SK-N-SH (cell line): ENCODE measurements at places on chromosomes 1 and 21. TPM values are rescaled to one million over a fixed set of nuclear protein-coding genes. Genes with fewer than 3 reads are reported as not detected.

DNA sequence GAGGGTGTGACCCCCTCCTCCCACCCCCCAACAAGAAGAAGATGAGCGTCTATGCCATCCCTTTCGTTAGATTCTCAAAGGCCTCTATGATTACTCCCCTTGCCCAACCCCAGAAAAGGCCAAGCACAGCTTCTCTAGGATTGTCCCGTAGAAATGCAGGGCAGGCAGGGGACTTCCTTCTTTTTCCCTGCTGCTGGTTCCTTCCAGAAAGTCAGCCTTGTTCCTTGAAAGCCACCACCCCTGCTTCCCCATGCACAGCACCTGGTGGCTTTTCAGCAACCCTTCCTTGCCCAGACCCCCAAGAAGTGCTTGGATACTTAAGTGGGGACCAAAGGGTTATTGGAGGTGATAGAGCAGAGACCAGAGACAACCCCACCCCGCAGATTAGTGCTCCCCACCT, 75.1 kb downstream of the ARHGEF10L start:
- no peak overlapping the region for H3K4me3 ChIP-seq
- DNase-seq: no peak
- no peaks in the 10 kb centered on the region for H3K27me3 ChIP-seq
- H3K36me3 ChIP-seq: no peaks in the 10 kb centered on the region

DNA sequence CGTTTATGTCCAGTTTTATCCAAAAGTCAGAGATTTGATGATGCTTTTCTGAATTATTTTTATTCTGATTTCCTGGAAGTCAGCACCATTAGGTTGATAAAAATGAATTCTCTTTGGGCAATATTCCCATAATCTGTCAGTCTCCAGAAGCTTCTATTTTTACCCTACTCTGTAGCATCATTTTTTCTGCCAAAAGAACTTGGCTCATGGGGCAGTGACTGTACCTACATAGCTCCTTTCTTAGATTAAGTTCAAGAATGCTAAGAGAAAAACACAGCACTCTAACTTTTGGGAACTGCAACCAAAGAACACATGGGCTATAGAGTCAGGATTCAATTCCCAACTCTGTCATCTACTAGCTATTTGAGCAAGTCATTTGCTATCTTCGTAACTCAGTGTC, 152.9 kb downstream of the BARHL2 start:
- no peaks in the 10 kb centered on the region for H3K4me1 ChIP-seq
- no peak overlapping the region for H3K4me3 ChIP-seq
- no peak overlapping the region for H3K27ac ChIP-seq
- DNase-seq: no peak
- H3K27me3 ChIP-seq: peaks cover 12% of the 10 kb centered on the region; the same call in 1 of the 2 replicates
- no peaks in the 10 kb centered on the region for H3K36me3 ChIP-seq

LRRC71 gene
- polyA plus RNA-seq: 0.03 TPM in 1 of 2 replicates, not detected in the other

PROX1 gene
- 0.25 and 0.45 TPM in 2 replicates for polyA plus RNA-seq

- H3K27ac ChIP-seq: peak overlapping the region; percentile 99
- no peaks in the 10 kb centered on the region for H3K36me3 ChIP-seq
- no peaks in the 10 kb centered on the region for H3K4me1 ChIP-seq
- no peaks in the 10 kb centered on the region for H3K27me3 ChIP-seq
- no peak for DNase-seq
Measured at GRCh38 chr1:7589080-7589735, 181.9 kb upstream of the VAMP3 start.

COL8A2 gene
- polyA plus RNA-seq: 2.6 and 3.1 TPM in 2 replicates

BTBD8 gene
- polyA plus RNA-seq: 0.49 and 0.62 TPM in 2 replicates

GRCh38 chr1:211619033-211619996, 40.4 kb upstream of the SLC30A1 start:
- H3K27me3 ChIP-seq: no peaks in the 10 kb centered on the region
- H3K27ac ChIP-seq: no peak overlapping the region
- H3K4me1 ChIP-seq: no peaks in the 10 kb centered on the region
- no peak overlapping the region for H3K4me3 ChIP-seq
- H3K36me3 ChIP-seq: no peaks in the 10 kb centered on the region

NBPF19 gene
- 5.5 and 6.9 TPM in 2 replicates for polyA plus RNA-seq

GRCh38 chr1:75132242-75132811, 1.9 kb upstream of the LHX8 start:
- no peak for DNase-seq
- peaks cover 21% of the 10 kb centered on the region for H3K4me1 ChIP-seq
- peaks cover 97% of the 10 kb centered on the region for H3K27me3 ChIP-seq
- H3K36me3 ChIP-seq: no peaks in the 10 kb centered on the region

DNA sequence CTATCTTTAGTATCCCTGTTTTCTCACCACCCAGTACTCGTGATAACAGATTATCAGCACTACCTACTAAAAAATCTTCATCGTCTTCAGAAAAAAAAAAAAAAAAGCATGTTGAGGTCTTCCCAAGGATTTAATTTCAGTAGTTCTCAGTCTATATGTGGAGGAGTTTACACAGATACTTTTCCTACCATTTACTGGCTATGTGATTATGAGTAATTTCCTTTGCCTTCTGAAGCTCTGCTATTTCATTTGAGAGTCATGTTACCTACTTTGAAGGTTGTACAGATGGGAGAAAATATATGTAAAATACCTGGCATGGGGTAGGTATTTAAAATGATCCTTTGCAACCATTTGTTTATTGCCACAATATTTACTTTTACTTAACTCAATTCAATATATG, 399.7 kb downstream of the NEGR1 start:
- H3K27ac ChIP-seq: no peak overlapping the region
- no peak for DNase-seq
- H3K36me3 ChIP-seq: no peaks in the 10 kb centered on the region
- no peaks in the 10 kb centered on the region; the same call in 1 of the 2 replicates for H3K4me1 ChIP-seq
- H3K4me3 ChIP-seq: no peak overlapping the region

GRCh38 chr1:51488372-51489050, 30.6 kb downstream of the EPS15 start:
- peaks cover 6% of the 10 kb centered on the region; the same call in 1 of the 2 replicates for H3K4me1 ChIP-seq
- H3K36me3 ChIP-seq: no peaks in the 10 kb centered on the region
- peak overlapping the region; percentile 34 for H3K27ac ChIP-seq
- H3K27me3 ChIP-seq: no peaks in the 10 kb centered on the region
- H3K4me3 ChIP-seq: no peak overlapping the region

GRCh38 chr1:3172431-3173380, 103.7 kb downstream of the PRDM16 start:
- no peaks in the 10 kb centered on the region for H3K36me3 ChIP-seq
- DNase-seq: no peak
- H3K27me3 ChIP-seq: no peaks in the 10 kb centered on the region
- H3K4me3 ChIP-seq: no peak overlapping the region
- no peak overlapping the region for H3K27ac ChIP-seq
- H3K4me1 ChIP-seq: no peaks in the 10 kb centered on the region

- DNase-seq: no peak
- no peaks in the 10 kb centered on the region for H3K4me1 ChIP-seq
- H3K27ac ChIP-seq: no peak overlapping the region
- H3K27me3 ChIP-seq: no peaks in the 10 kb centered on the region
- no peaks in the 10 kb centered on the region for H3K36me3 ChIP-seq
- H3K4me3 ChIP-seq: no peak overlapping the region
Measured at GRCh38 chr1:112997781-112998180, 41.8 kb upstream of the SLC16A1 start.

DNA sequence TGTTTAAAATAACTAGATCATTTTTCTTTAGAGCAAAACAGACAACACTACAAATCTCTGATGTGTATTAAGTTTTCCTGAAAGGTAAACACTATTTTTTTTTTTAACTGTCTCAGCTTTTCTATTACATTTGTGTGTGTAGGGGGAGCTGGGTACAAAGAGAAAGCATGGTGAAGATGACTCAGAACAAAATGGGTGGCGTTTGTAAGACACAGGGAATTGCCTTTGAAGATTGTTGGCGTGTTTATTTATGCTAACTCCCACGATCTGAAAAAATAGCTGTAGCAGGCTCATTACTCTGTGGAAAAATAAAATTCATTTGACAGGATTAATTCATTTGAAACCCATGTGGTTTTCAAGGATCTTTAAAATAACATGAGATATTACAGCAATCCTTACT, 285.1 kb downstream of the RYR2 start:
- H3K36me3 ChIP-seq: no peaks in the 10 kb centered on the region
- no peaks in the 10 kb centered on the region for H3K4me1 ChIP-seq
- DNase-seq: no peak

DNA sequence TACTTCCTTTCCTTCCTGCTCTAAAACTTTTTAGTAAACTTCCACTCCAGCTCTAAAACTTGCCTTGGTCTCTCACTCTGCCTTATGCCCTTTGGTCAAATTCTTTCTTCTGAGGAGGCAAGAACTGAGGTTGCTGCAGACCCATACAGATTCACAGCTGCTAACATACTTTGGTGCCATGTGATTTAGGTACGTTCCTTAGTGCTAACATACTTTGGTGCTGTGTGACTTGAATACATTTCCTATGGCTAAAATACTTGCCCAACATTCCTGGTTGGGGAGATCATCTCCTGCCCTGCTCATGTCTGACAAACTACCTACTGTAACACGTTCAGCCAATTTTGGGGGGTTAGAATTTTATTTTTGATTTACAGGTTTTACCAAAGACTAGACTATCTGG, 6.8 kb upstream of the ZBTB40 start:
- no peak overlapping the region for H3K4me3 ChIP-seq
- no peak for DNase-seq
- no peak overlapping the region for H3K27ac ChIP-seq
- H3K27me3 ChIP-seq: no peaks in the 10 kb centered on the region

DNASE2B gene
- 0.03 TPM in 1 of 2 replicates, not detected in the other for polyA plus RNA-seq

DNA sequence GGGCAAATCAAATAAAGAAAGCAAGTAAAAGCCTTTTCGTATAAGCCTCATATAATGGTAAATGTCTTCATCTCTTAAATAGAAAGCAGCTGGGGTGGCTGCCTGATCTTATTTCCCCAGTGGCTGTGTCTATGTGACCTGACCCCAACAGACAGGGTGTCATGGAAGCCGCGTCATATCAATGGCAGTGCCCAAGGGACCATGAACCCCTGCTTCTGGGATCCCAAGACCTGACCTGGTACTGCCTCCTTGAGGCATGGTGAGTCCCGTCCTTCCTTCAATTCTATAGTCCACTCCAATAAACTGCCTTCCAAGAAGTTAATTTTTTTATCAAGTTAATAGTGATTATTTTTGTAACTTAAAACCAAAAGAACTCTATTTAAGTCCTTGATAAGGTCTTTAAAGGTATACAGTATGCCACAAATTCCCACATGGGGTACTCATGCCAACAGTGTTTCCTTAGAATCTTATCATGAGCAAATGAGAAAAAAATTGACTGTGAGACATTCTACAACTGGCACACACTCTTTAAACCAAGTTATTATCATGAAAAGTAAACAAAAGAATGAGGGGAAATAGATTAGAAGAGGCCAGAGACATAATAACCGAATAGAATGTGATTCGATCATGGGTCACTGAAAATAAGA, 104.6 kb downstream of the ADSS2 start:
- H3K4me1 ChIP-seq: peaks cover 16% of the 10 kb centered on the region
- no peak for DNase-seq
- no peaks in the 10 kb centered on the region for H3K36me3 ChIP-seq
- no peaks in the 10 kb centered on the region for H3K27me3 ChIP-seq
- peak overlapping the region; percentile 7; the same call in 1 of the 2 replicates for H3K27ac ChIP-seq
- no peak overlapping the region for H3K4me3 ChIP-seq

GRCh38 chr1:203289281-203289981, 15.9 kb upstream of the BTG2 start:
- H3K27ac ChIP-seq: no peak overlapping the region
- peaks cover 10% of the 10 kb centered on the region for H3K27me3 ChIP-seq
- H3K4me3 ChIP-seq: no peak overlapping the region
- H3K36me3 ChIP-seq: no peaks in the 10 kb centered on the region
- peaks cover 32% of the 10 kb centered on the region; the same call in 1 of the 2 replicates for H3K4me1 ChIP-seq

MARK1 gene
- polyA plus RNA-seq: 3.0 and 3.1 TPM in 2 replicates

- peaks cover 19% of the 10 kb centered on the region; the same call in 1 of the 2 replicates for H3K27me3 ChIP-seq
- no peaks in the 10 kb centered on the region for H3K4me1 ChIP-seq
- no peak overlapping the region for H3K4me3 ChIP-seq
- H3K36me3 ChIP-seq: no peaks in the 10 kb centered on the region
- DNase-seq: no peak
- H3K27ac ChIP-seq: no peak overlapping the region
Measured at GRCh38 chr1:3372317-3372716, 82.1 kb upstream of the ARHGEF16 start.

ITLN2 gene
- polyA plus RNA-seq: not detected in 2 replicates

DNA sequence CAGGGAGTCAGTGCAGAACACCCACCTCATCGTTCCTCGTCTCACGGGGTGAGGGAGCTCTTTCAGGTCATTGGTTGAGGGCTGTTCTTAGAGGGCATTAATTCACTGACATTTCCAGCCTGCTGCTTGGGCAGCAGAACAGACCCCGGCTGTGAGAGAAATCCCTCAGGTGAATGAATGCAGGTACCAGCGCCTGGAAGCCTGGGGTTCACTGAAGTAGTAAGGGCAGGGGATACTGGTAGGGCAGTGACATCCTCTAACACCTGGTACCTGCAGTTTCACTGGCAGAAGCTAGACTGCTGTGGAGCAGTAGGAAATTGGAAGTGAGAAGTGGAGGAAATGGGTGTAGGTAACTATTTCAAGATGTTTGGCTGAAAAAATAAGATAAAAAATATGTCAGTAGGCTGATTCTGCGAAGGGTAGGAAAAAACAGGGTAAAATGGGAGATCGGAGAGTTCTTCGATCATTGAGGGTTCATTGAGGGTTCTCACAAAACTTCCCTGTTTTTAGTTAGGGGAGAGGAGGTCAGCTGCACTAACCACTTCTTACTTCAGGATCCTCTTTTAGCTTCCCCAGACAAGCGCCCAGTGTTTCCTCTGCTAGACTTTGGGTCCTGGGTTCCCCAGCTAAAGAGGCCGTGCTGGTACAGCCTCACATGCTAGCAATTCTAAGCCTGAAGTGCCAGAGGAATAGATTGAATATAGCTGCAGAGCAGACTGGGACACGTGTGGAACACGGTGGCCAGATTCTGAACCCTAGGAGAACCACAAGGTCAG, 55.2 kb downstream of the RNF220 start:
- H3K27me3 ChIP-seq: peaks cover 20% of the 10 kb centered on the region; the same call in 1 of the 2 replicates
- H3K4me1 ChIP-seq: no peaks in the 10 kb centered on the region
- H3K36me3 ChIP-seq: no peaks in the 10 kb centered on the region
- H3K4me3 ChIP-seq: no peak overlapping the region

- peaks cover 23% of the 10 kb centered on the region; the same call in 1 of the 2 replicates for H3K4me1 ChIP-seq
- no peak for DNase-seq
- H3K27ac ChIP-seq: no peak overlapping the region
- H3K36me3 ChIP-seq: no peaks in the 10 kb centered on the region
Measured at GRCh38 chr1:5976231-5976630, 16.0 kb downstream of the NPHP4 start.

MYOG gene
- not detected in 2 replicates for polyA plus RNA-seq

- peaks cover 39% of the 10 kb centered on the region for H3K36me3 ChIP-seq
- no peak overlapping the region for H3K27ac ChIP-seq
- H3K4me1 ChIP-seq: no peaks in the 10 kb centered on the region
- no peak overlapping the region for H3K4me3 ChIP-seq
Measured at GRCh38 chr1:33299461-33300155, 21.3 kb downstream of the A3GALT2 start.

AIRE gene
- polyA plus RNA-seq: not detected in 2 replicates

DNA sequence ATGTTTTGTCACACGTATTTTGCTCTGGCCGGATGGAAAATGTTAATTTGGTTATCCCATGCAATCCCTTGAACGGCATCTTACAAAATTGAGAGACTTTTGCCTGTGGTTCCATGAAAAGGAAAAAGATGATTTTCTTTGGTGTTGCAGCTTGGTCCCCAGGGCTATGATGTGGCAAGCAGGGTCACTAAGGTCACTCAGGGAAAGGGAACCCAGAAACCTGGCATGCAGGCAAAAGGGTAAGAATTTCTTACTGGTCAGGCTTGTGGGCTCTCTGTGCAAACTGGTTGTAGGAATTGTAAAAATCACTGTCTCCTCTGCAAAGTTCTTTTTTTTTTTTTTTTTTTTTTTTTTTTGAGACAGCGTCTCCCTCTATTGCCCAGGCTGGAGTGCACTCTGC, 48.4 kb upstream of the NBPF3 start:
- H3K36me3 ChIP-seq: no peaks in the 10 kb centered on the region
- no peak overlapping the region for H3K27ac ChIP-seq
- H3K27me3 ChIP-seq: no peaks in the 10 kb centered on the region
- H3K4me1 ChIP-seq: no peaks in the 10 kb centered on the region
- no peak for DNase-seq

- no peak overlapping the region for H3K4me3 ChIP-seq
- H3K4me1 ChIP-seq: no peaks in the 10 kb centered on the region
- no peaks in the 10 kb centered on the region for H3K27me3 ChIP-seq
Measured at GRCh38 chr1:41546833-41547135, 62.3 kb upstream of the EDN2 start.
